T-helper 9 cell (primary cell): ENCODE measurements at places on chromosomes 6 and 20.

DNA sequence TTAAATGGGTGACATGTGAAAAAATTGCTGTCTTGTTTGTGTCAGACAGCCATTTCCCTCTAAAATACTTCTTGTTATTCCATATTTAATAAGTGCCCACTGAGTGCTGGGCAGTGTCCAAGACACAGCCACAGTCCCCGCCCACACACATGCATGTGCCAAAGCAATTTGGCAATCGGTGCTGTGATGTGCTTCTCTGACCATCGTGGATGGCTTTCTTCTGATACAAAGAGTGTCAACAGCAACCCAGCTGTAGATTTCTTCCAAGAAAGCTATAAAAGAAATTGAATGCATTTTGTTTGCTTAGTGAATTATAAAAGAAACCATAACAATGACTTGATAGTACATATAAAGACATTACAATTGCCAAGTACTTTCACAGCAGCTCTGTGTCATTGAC lies 140.5 kb upstream of the ATXN1 start:
- DNase-seq = no peak

- DNase-seq = no peak
Measured at GRCh38 chr20:35823937-35824336, 52.1 kb downstream of the PHF20 start.

DNA sequence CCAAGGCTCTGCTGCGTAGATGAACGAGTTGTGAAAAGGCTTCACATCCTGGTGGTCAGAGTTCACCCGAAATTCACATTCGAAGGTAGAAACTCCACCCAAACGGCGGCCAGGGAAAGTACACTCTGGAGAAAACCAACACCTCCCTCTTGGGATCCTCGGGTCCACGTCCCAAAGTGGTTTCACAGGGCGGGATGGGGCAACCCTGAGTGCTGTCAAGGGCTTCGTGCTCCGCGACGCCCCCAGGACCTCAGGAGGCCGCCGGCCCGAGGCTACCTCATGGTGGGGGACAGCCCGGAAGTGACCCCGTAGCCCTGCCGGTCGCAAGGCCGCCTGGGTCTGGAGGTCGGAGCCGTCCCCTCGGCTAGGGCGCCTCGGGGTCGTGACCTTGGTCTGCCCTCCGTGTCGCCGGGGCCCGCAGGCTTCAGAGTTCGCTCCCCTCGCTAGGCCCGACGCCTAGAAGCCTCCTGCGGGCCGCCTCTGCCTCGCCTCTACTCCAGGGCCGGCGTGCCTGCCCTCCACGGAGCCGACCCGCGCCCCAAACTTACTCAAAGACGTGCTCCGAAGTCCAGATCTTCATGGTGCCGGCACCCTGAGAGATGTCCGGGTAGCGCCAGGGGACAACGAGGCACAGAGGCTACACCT lies at the start of gene PRELID3B:
PRELID3B (minus strand) TSS at position 636 of the 645 bp plus-strand sequence; CDS start at position 580, 56 bp downstream.
- DNase-seq = no peak

GRCh38 chr6:139126255-139126654 lies 8.6 kb upstream of the HECA start:
- DNase-seq = no peak

GRCh38 chr20:24773168-24773567 lies 175.9 kb upstream of the CST7 start:
- no peak for DNase-seq

DNA sequence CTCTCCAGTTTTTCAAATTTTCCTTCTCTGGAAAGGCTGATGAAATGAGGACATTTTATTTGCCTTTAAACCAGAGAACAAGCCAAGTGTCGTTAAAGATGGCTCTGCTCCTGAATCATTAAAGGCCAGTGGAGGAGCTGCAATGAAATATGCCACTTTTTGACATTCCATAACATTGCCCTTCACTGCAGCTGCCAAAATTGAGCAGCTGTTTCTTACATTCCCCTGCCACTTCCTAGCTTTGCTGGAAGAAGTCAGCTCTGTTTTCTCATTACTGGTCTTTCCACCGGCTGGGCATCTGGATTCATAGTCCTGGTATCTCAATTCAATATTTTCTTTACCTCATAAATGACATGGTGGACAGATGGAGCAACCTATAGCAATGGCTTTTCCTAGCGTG lies 45.5 kb upstream of the NRN1 start:
- DNase-seq = no peak

DNA sequence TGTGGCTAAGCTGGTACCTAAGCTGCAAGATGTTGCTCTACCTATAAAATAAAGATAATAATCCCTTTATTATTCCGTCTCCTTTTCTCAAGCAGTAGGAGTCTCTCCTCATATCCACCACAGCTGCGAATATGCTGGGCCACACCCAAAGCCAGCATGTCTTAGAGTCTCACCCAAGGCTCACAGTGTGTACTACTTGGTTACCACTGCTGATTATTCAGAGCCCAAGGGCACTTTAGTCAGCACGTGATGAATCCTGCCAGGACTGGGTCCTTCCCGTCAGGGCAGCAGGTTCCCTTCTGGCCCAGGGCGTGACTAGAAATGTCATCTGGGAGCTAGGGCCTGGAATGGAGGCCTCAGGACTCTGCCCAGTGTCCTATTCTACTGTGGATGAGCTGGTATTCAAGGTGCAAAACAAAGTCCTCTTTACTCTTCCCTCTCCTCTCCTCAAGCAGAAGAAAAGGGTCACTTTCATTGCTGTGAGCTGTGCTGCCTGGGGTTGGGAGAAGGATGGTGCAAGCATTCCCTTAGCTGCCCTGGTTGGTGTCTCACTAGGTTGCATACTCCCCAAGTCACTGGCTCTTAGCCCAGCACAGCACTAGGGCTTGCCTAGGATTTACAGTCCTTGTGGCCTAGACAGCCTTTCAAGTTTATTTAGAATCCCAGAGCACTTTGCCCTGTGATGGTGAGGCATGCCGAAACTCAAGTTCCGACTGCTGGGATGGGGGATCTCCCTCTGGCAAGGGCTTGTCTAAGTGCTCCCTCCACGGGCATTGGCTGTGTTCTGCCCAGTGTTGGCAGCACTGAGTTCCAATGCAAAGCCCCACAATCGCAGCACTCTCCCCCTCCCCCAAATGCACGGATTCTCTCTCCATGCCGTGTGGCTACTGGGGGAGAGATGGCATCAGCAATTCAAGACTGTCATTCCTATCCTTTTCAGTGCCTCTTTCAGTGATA lies 320.2 kb downstream of the BTBD9 start:
- no peak for DNase-seq

GRCh38 chr6:149899926-149900619 lies 2.2 kb upstream of the RAET1E start:
- no peak for DNase-seq

DNA sequence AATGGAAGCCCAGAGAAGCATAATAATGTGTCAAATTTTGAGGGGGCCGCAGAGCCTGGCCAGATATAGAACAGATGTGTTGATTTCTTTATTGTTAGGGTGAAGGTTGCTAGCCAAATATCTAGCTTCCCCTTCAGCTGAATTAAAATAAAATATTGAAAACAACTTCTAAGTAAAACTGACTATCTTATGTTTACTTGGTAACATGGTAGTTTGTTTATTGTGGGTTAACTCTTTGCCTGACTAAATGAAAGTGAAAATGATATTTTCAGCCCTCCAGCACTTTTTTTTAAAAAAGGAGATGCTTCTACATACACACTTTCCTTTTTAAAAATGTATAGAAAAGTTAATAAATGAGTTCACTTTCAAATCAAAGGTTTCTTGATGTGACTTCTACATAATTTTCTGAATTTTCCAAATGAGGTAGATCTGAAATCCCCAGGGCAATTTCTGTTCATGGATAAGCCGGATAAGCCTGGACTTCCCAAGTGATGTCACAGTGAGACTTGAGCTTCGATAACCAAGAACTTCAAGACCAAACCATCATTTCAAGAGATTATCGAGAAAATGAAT lies 172.1 kb upstream of the OLIG3 start:
- DNase-seq = no peak

DNA sequence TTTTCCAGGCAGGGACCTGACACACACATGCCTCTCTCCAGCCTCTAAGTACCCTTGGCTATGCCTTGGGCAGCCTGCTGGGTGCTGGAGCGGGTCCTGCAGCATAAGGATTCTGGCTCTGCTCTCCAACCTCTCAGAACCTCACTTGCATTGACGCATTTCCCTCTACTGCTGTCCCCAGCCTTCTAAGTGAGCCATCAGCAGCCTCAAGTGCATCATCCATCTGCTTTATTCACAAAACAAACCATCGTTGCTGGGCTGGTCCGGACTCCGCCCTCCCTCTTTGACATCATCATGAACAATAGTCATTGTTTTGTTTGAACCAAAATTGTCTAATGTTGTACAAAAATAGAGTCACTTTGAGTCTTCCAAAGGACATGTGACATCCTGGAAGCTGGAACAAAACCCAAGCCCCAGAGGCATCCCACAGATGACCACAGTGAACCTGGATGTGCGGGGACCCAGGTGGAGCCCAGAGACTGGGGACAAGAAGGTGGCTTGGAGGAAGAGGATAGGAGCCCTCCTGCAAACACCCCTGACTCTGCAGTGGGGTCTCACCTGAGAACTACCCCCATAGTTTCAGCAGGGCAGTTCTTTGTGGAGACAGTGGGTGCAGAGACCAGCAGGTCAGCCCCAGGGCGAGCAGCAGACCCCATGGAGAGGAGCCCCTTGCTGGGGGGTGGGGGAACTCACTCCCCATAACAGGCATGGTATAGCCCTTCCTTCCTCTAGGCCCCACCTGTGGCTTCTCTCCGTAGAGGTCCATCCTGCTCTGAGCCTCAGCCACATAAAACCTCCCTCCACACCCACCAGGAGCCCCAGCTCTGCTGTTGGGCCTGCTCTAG lies 230.1 kb downstream of the SYNDIG1 start:
- no peak for DNase-seq

DNA sequence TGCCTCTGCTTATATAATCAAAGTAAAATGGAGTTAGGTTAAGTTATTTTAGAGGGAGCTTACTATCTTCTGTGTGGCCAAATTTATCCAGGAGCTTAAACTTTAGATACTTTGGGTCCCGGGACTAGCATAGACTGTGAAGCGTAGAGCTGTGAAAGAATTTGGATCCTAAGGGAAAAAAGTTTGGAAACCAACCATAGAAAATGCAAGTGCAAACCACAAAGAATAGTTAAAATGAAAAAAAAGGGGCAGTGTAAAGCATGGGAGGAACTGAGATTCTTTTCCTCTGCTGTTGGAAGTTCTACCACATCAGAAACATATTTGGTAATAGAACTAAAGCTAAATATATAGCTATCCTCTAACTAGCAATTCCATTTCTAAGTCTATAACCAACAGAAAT lies 232.2 kb upstream of the FLRT3 start:
- no peak for DNase-seq

DNA sequence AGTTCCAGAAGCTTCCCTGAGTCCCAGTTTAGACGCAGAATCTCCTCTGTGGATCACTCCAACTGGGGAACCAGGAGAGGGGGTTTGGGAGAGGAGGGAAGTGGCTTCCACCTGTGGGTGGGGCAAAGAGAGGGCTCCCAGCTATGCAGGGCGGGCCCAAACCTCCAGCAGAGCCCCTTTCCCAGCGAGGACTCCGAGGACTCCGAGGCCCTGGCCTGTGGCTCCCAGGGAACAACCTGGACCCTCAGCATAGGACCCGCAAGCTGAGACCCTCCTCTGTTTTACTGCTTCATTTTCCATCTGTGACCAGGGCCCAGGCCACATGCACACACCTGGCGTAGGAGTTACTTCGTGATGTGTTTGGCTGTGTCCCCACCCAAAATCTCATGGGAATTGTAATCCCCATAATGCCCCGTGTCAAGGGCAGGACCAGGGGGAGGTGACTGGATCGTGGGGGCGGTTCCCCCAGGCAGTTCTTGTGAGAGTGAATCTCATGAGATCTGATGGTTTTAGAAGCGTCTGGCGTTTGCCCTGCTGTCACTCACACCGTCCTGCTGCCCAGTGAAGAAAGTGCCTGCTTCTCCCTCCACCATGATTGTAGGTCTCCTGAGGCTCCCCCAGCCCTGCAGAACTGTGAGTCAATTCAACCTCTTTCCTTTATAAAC lies 27.9 kb downstream of the NTSR1 start:
- DNase-seq = no peak

DNA sequence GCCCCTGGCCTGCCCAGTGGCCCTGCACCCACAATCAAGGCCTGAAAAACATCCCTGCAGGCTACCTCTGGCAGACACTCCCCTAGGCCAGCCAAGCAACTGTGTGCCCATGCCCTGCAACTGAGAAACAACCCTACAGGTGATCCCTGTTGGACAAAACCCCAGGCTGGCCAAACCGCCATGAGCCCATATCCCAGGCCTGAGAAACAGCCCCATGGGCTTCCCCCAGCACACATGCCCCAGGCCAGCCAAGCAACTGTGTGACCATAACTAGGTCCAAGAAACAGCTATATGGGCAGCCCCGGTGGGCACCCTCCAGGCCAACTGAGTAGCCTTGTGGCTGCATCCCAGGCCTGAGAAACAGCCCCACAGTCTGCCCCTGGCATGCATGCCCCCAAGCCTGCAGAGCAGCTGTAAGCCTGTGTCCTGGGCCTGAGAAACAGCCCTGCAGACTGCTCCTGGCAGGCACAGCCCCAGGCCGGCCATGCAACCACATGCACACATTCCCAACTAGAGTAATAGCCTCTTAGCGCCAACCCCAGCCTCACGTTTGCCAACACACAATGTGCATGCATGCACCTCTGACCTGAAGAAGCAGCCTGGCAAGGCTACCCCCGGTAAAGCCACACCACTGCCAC lies 41.0 kb upstream of the SRSF6 start:
- DNase-seq = no peak

- no peak for DNase-seq
Measured at GRCh38 chr6:121205569-121205968, 128.7 kb downstream of the TBC1D32 start.

GRCh38 chr6:149450679-149451375 lies 34.0 kb downstream of the ZC3H12D start:
- no peak for DNase-seq

GRCh38 chr20:15563836-15564235 lies 1009.4 kb downstream of the KIF16B start:
- no peak for DNase-seq

DNA sequence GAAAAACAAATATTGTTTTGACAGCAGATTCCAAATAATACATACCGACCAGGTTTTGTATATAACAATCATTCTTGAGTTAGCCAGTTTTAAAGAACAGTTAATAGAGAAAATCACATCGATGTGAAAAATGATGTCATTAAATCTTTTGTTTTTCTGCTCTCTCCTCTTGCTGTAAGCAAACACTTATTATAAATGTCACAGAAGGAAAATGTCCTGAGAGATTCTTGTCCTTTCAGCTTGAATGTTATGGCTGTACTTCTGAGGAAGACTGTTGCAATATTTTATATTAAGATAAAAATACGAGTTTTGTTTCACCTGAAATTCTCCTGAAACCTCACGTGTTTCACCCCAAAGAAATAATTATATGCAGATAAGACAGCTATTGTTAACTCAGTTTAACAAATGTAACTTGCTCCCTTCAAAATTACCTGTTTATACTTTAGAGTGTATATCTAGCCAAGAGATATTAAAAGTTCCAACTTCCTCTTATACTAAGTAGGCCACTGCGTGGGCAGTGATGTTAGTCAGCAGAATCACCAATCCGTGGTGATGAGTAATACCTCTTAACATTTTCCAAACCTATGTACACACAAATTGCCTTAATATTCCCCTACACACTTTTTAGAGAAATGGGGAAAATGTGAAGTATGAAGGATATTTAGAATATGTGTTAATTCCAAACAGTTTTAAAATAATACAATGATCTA lies 1111.4 kb upstream of the CITED2 start:
- no peak for DNase-seq

- no peak for DNase-seq
Measured at GRCh38 chr20:23118144-23118543, 32.0 kb upstream of the CD93 start.
